GM12864 (cell line): ENCODE measurements at places on chromosomes 1 and 21.

DNA sequence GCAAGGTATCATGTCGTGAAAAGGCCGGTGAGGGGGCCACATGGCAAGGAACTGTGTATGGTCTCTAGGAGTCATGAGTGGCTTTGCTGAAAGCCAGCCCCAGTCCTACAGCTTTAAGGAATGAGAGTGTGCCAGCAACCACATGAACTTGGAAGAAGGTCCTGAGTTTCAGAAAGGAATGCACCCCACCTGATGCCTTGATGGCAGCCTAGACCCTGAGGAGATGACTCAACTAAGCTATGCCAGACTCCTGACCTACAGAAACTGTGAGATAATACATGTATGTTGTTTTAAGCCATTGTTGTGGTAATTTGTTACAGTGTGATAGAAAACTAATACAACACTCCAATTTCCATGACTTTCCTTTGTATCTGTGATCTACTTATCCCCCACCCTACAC lies 33.5 kb upstream of the AKT3 start:
- no peak for DNase-seq

DNA sequence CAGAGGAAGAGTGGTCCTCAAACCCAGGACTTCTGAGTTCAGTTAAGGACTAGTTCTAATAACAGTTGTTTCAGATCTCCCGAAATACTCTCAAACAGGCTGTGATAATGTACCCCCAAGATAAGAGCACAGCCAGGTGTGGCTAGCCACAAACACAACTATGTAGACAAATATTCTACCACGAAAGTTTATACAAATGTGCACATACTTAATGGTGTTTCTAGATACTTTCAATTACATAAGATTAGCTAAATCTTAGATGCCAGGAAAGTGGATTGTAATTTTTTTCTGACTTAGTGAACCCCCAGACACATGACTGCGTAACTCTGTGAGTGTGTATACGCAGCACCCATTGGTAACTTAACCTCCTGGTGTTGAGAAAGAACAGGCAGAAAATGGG lies 270.0 kb downstream of the USP25 start:
- no peak for DNase-seq

GRCh38 chr1:54804471-54805132 lies 3.5 kb upstream of the TTC22 start:
- no peak for DNase-seq

- no peak for DNase-seq
Measured at GRCh38 chr1:46473991-46474390, 15.6 kb upstream of the DMBX1 start.

DNA sequence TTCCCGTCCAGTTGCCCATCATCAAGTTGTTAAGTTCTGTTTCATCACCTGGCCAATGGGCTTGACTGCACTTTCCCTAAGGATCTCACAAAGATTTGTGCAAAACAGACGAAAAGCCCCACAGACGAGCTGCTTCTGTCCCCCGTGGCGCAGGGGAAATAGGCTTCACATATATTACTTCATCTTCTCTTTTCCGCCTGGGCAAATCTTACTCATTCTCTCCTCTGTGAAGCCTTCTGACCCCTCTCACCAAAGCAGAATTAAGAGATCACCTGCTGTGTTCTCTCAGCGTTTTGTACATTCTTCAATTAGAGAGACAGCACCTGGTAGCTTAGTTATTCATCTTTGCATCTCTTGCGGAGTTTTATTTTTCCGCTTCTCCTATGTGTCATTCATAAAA lies 129.8 kb downstream of the IGSF21 start:
- no peak for DNase-seq

DNA sequence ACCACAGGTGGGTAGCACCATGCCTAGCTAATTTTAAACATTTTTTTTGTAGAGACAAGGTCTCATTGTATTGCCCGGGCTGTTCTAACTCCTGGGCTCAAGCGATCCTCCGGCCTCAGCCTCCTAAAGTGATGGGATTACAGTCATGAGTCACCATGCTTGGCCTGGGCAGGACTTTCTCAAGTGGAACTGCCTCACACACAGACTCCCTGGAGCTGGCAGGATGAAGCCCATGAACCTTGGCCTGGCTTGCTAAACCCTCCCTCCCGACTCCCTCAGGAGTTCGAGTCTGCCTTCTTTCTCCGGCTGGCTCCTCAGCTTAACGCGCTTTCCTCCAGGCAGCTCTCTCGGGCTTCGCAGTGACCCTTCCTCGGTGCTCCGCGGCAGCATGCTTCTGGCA lies 7.7 kb upstream of the ECE1 start:
- no peak for DNase-seq

GRCh38 chr1:154689083-154689482 lies 81.1 kb upstream of the ADAR start:
- DNase-seq: no peak

DNA sequence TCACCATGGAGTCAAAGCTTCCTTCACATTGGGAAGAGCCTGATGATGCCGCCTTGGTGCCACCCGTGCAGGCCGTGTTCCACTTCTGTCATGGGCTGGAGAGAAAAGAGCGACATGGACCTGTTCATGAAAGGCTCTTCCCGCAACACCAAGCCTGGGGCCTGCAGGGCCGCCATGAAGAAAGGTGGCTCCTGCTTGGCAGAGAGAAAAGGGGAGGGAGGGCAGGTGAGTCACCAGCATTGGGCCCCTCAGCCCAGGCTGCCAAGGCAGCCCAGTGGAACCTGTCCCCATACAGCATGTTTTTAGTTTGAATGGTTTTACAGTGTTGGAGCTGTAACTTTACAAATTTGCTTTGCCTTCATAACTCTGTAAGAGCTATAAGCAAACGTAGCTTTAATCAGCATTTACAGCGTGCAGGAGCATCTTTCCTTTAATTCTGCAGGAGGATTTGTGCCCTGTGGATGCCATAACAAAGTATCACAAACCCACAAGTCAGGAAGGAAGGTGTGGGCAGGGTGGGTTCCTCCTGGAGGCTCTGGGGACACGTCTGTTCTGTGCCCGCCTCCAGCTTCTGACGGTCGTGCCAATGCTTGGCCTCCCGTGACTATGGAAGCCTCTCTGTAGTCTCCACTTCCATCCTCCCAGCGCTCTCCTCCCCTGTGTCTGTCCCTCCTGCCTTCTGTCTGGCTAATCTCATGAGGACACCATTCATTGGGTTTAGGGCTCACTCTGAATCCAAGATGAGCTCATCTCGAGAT lies 49.1 kb downstream of the RIPK4 start:
- no peak for DNase-seq

- DNase-seq: no peak
Measured at GRCh38 chr1:58861506-58861905, 77.7 kb upstream of the JUN start.

- peak; percentile 5 for DNase-seq
Measured at GRCh38 chr1:224245188-224245587, 62.1 kb downstream of the DEGS1 start.

- DNase-seq: no peak
Measured at GRCh38 chr1:228214921-228215662, 7.2 kb downstream of the OBSCN start.

DNA sequence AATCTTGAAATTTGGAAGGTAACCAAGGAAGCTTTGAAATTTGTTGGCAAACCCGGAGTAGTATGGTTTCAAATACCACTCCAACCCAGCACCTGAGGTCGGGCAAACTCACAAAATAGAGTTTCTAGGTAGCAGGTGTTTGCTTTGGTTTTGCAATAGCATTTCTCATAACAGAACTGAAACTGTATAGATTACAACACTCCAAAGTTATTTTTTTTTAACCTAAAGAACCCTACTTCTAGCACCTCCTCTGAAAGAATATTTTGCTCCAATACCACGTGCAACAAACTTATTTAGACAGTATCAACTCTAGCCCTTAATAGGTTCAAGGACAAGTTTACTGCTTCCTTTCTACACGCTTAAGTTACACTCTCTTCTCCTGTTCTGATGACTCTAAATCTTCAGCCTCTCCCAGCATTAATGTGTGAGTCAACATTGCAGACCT lies 178.5 kb upstream of the FMN2 start:
- DNase-seq: no peak

DNA sequence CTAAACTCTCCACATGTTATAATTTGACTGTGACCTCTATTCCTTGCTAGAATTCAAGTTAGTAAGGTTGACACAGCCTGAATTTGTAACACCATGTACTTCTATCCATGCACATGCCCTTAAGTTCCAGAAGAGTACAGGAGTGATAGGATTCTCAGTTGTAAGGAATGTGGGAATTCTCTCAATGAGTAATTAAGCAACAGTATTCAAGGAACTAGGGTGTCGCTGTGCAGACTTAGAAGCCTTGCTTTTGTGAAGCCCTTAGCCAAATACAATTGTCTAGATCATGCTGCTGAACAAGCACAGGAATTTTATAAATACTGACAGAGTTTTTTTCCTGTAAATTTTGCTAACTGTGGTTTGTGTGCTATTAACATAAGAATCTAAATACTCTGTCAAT lies 276.3 kb upstream of the PTBP2 start:
- no peak for DNase-seq

DNA sequence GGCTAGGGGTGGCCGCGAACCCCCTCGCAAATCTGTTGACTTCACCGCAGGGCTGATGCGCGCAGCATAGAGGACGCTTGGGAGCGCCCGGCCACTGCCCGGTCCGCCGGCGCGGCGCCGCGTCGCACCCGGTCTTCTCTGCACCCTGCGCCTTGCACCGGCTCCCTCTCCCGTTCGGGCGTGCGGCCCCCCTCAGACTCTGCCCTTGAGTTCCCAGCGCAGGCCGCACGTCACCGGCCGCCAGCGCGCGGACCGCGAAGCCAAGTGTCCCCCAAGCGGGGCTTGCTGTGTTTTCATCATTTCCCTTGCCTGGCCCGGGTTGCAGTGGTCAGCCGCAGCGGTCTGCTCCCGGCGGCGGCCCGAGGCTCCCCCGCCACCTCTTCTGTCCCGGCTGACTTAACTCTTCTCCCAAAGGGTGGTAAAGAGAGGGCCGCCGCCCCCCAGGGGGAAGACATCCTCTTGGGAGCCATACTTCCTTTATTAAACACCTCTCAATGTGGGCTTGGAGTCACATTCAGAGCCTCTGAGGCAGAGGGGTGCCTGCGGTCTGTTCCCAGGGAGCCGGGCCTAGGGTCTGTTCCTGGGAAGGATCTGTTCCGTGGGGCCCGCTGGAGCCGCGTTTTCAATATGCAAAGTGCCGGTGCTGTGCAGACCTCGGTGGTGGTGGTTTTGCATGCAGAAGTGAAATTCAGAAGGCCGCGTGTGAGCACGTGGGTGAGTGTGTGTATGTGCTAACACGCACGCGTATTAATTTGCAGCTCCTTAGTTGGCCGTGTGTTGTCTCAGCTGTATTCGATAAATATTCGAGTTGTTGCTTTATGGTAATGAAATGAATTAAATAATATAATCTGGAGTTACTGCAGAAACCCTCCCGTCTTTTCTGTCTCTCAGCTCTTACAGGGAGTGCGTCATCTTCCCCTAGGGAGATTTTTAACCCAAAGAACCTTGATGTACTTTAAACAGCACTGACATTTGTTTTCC lies 17.6 kb downstream of the PBX1 start:
- DNase-seq: no peak

DNA sequence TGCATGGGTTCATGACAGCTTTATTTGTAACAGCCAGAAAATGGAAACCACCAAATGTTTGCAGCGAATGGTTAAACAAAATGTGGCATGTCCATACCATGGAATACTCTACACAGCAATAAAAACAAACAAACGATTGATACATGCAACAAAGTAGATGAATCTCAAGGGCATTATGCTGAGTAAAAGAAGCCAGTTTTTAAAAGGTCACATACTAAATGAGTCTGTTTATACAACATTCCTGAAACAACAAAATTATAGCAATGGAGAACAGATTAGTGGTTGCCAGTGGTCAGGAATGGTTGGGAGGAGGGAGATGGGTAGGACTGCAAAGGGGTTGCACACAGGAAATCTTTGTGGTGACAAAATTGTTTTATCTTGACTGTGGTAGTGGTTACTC lies 202.4 kb upstream of the UBE2U start:
- DNase-seq: no peak

DNA sequence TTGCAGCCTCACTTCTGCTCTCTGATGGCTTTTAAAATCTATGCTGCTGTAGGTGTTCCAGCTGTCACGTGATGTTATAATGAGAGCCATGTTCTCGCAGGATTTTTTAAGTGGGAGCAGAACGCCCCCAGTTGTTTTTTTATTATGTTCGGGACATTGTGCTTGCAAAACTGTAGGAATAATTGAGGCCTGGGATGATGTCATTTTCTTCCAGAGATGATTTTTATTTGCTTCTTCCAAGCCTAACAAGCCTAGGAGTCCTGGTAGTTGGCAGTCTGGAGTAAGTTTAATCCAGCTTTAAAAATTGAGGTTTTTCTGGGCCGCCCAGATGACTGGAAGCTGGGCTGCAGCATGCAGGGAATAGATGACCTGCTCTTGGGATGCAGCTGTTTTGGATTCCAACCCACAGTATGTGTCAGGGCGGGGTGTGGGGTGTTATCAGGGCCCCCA lies 34.6 kb upstream of the CHIT1 start:
- no peak for DNase-seq

DNA sequence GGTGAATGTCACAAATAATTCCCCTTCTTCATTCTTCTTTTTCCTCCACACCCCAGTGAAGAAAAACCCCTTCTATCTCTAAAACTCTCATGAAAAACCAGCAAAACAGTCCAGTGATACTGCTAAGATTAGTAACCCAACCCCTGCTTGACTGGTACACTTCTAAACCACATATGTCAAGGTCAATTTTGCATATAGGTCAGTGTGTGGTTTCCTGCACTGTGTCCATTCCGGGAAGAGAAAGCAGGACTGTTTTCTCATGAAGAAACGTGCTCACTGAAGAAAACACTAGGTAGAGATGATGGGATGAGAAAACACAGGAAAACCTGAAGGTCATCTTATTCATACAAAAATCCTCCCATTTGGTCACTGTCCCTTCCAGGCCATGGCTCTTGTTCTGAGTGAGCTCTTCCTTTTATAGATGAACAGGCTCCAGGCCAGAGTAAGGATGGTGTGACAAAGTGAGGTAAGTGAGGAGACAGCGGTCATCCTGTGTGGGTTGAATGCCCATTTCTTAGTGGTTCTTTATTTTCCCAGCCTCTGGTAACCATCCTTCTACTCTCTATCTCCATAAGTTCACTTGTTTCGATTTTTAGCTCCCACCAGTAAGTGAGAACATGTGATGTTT lies 122.7 kb downstream of the FASLG start:
- peak; percentile 25 for DNase-seq

DNA sequence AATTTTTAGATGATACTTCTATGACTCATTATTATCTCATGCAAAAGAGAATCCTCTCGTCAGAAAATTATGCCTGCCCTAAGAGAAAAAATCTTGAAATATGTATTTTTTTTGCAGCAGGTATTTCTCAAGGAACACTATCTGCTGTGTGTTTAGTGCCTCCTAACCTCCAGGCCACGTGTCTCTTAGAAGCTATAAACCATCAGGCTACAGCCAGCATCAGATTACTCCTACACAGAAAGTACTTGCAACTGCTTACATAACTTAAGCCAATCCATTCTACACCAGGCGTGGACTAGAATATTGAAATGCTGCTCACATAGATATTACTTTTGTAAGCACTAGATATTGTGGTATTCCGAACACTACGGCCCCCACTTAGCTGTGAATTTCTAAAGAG lies 933.4 kb downstream of the PLA2G4A start:
- DNase-seq: no peak

GRCh38 chr1:163250382-163250974 lies 47.8 kb upstream of the RGS5 start:
- DNase-seq: no peak
